ENCODE measurements at places on chromosomes 6 and 20.

DNA sequence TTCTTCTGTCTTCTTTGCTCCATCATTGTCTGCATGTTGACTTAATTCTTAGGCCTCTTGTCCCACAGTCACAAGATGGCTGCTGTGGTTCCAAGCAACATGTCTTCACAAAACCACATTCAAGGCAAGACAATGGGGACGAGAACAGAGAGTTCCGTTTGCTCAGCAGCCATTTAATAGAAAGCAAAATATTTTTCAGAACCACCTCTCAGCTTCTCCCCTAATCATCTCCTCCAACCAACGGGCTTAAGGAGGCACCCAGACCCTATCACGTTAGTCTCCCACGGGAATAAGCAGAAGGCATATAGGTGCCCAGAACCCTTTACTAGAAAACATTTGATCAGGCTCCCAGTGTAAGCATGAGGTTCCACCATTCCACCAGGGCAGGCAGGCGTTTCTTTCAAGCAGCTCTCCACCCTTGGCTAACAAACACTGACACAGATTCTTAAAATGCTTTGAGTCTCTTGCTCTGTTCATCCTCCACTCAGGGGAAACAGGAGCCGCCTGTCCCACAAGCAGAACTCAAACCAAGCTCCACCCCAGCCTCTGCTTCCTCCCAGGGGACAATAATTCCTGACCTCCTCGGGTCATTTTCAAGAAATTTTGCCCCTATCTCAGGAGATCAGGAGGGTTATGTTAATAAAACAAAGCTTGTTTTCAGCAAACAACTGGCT is 19.0 kb downstream of the BMP7 start:
- DNase-seq = no peak

DNA sequence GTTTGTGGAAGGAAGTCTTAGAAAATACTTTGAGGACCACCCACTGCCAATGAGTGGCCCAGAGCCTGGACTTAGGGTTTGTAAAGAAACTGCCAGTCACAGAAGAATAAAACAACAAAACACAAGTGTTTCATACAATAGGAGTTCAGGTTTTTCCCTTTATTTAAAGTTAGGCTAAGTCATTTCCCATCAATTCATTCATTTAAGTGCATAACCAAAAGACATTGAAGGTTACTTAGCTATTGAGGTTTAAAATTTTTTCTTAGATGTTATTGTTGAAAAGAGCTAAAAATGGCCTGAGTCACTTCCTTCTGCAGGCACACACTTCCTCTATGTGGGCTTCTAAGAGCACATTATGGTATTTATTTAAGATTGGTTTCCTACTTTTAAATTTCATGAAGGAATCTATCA is 54.2 kb downstream of the ARMC2 start:
- no peak for DNase-seq

DNA sequence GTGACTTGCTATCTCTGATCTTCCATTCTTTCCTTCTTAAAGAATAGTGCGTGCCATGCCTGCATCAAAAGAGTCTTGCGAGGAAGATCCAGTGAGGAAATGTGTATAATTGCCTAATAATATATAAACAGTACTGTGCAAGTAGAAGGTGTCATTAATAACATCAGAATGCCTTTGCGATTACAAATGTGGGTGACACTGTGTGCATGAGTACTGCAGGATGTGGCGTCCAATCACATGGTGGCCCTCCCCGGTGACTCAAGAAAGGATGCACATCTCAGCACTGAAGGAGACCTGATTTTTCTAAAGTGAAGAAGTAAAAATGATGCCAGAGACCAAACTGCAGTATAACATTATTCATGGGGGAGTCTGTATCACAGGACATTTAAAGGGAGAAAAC is 107.5 kb upstream of the EDN1 start:
- DNase-seq = no peak

DNA sequence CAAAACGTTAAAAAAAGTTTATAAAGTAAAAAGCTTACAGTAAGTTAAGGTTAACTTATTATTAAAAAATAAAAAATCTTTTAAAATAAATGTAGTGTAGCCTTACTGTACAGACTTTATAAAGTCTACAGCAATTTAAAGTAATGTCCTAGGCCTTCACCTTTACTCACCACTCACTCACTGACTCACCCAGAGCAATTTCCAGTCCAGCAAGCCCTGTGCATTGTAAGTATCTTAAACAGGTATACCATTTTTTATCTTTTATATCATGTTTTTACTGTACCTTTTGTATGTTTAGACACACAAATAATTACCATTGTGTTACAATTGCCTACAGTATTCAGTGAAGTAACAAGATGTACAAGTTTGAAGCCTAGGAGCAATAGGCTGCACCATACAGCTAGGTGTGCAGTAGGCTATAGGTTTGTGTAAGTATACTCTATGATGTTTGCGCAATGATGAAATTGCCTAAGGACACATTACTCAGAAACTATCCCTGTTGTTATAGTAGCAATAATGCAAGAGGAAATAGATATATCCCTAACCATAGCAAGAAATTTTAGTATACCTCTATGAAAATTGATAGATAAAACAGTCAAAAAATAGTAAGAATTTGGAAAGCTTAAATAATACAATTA is 39.5 kb downstream of the FBXO5 start:
- DNase-seq = no peak

DNA sequence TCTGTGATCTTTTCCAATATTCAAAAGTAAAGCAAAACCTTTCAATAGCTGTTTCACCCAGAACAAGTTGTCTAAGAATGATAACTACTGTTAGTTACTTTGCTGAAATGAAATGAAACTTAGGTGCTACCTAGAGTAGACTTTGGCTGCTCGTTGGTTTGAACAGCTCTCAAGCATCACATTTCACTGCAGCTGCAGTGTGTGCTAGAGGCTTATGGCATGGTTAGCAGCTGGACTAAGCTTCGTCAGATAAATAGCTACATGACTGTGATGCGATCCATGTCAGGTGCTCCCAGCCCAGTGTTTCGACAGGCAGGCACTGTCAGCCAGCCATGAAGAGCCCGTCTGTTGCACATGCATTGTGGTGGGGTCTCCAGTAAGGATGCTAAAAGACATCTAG is 201.1 kb downstream of the TFAP2B start:
- no peak for DNase-seq

DNA sequence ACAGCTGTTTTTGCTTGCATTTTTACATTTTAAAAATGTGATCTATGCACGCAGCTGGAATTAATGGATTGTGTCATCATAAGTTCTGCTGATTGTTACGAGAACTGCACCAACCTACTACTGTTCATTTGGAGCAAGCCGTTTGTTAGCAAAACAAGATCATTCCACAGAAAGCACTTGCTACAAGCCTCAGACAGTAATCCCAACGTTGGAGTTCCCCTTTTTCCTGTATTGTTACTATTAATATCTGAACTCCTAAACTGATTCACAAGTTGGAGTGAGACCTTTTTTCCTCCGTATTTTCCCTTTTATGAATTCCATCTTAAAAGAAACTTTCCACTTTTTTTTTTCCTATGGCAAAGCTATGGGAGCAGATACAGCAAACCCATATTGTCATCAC is 3.5 kb downstream of the TENT5A start:
- no peak for DNase-seq

GRCh38 chr6:100370265-100370664 is 94.5 kb downstream of the SIM1 start:
- DNase-seq = no peak

GRCh38 chr6:128098000-128098581 is 197.2 kb upstream of the THEMIS start:
- DNase-seq = no peak

- DNase-seq = no peak
Measured at GRCh38 chr6:10883312-10884244, 1.7 kb upstream of the GCM2 start.

- no peak for DNase-seq
Measured at GRCh38 chr20:38168791-38169589, 3.9 kb upstream of the TGM2 start.

GRCh38 chr6:132300323-132300949 is 100.8 kb downstream of the MOXD1 start:
- no peak for DNase-seq

- no peak for DNase-seq
Measured at GRCh38 chr20:63124092-63124781, 91.7 kb downstream of the YTHDF1 start.

DNA sequence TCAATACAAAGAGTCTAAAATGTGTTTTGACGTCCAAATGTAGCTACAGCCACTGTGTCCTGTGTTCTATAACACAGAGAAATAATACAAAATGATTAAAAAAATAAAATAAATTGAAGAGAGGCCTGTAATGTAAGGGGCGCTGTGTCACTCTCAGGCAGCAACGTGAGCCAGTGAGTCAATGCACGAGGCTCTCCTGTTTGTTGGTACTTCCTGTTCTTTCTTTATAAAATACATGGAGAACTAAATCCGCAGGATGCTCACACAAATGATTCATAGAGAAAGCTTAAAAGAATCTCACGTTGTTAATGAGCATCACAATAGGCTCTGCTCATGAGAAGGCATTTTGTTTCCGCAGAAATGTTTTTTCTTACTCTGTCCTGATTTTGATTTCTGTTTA is 635.0 kb upstream of the AGPAT4 start:
- DNase-seq = no peak

- no peak for DNase-seq
Measured at GRCh38 chr6:141598487-141598886, 534.2 kb upstream of the GJE1 start.

DNA sequence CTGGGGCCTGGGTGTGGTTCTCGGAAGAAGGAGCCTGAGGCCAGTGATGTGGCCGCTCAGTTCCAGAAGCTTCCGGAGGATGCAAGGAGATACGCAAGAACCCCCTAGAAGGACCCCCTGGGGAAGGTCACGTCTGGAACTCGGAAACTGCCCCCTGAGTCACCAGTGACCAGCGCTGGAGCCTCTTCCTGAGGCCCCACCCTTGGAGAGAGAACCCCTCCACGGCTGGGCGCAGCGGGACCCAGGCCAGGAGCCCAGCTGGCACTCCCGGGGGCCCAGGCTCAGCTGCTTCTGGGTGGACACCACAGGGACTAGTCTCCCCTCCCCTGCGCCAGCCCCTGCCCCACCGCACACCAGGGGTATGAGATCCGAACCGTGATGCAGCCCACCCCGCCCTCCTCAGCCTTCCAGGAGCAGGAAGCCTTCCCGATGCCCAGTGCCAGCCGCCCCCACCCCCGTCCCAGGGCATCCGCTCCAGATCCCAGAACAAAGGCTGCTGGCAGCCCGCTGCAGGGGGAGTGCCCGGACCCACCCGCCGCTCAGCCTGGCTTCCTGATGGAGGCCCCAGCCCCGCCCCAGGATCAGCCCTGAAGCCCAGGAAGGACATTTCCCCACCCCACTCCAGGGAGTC is 7.5 kb downstream of the LAMA5 start:
- DNase-seq = no peak

DNA sequence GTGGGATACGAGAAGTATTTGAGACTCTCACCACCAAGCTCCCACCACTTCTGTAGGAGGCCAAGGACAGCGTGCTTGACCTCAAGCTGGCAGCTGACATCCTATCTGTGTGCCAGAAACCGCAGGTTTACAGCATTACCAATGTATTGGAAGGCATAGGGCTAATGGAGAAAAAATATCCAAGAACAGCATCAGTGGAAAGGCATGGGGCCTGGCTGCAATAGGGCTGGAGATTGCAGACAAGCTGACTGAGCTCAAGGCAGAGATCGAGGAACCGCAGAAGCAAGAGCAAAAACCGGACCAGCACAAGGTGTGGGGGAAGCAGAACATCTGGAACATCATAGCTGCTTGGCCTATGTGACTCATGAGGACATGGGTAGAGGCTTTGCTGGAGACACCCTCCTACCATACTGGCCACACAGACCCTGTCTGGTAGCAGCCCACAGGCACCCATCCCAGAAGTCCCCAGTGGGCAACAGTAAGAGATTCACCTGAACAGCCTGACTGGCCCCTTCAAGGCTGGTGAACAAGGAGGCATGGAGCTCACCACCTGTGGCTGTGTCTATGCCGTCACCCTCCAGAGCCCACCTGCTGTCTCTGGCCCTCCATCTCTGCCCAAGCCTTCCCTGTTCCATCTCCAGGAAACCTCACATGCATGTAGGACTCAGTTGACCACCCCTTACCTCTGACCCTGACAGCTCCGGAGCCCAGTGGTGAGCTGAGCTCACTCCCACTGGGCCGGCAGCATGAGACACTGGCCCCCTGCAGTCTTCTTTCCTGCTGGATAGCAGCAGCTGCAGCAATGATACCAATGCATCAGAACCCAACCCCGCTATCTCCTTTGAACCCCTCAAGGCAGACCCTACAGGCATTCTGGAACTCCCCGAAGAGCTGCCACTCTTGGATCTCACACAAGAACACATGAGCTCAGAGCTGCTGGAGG is 171.1 kb downstream of the KIF6 start:
- DNase-seq = no peak

DNA sequence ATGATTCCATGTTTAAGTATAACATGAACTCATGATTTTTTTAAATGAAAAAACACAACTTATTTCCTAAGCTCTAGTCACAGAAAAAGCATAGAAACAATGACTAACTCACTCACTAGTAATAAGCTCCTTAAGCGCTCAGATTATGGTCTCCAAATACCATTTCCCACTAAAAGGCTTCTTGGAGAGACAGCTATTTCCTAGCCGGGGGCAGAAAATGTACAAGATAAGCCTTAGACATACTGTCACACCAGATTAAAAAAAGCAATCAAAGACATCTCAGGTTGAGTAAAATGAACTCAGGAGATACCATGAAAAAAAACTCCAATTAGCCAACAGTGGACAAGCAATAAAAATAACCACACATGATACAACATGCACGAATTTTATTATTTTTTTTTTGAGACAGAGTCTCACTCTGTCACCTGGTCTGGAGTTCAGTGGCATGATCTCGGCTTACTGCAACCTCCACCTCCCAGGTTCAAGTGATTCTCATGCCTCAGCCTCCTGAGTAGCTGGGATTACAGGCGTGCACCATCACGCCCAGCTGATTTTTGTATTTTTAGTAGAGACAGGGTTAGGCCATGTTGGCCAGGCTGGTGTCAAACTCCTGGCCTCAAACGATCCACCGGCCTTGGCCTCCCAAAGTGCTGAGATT is 14.9 kb downstream of the SRPK1 start:
- no peak for DNase-seq

GRCh38 chr6:36350681-36351571 is 14.2 kb upstream of the BNIP5 start:
- DNase-seq = no peak

GRCh38 chr6:6696867-6697531 is 108.5 kb downstream of the LY86 start:
- no peak for DNase-seq

DNA sequence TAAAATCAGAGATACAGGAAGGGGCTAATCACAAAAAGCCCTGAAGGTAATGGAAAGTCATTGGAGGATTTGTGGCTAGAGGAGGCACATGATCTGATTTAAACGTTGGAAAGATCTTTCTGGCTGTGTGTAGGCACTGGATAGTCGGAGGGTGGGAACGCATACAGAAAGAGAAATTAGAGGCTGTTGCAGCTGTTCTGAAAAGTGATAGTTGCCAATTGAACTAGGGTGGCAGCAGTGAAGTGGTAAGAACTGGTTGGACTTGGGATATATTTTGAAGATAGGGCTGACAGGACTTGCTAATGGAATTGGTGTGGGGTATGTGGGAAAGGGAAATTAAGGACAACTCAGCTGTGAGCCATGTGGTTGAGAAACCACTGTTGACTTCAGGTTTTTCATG is 223.6 kb downstream of the OGFRL1 start:
- no peak for DNase-seq

- no peak for DNase-seq
Measured at GRCh38 chr6:17197607-17198006, 83.6 kb upstream of the RBM24 start.
